ENCODE measurements at places on chromosomes 2 and 18. TPM values are rescaled to one million over a fixed set of nuclear protein-coding genes. Genes with fewer than 3 reads are reported as not detected.

DNA sequence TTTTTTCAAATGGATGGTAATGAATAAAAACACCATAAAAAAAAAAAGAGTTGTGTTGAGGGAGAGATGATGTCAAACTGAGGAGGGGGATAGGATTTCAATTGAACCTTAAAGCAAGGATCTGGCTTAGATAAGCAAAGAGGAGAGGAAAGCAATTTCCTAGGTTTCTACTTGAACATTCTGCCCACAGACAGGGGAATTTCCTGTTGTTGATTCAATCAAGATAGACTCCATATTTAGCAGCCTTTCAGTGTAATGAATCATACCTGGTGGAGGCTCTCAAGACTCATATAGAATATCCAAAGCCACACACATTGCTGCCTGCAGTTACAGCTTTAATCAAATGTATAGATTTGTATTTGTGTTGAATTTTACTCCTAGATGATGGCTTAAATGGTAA is 294.4 kb upstream of the PIK3C3 start:
- DNase-seq: no peak

GRCh38 chr2:228703152-228703551 is 521.7 kb upstream of the SPHKAP start:
- no peak for DNase-seq

NEU2 gene
- total RNA-seq: not detected

DNA sequence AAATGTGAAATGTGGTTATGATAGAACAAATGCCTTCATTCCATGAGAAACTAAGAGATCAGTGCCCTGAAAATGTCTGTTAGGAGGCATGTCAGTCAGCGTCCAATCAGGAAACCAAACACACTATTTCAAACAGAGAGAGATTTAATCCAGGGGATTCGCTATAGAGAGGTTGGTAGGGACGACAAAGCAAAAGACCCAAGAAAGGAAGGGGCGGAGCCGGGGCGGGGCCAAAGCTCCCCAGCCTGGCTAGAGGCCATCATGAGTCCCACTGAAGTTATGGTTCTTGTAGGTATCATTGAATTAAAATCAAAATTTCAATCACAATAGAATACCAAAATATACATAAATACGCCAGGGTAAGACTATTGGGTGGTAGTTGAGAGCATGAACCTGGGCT is 32.9 kb upstream of the RNF149 start:
- DNase-seq: no peak

MYL12B gene
- total RNA-seq: 186 TPM

DNA sequence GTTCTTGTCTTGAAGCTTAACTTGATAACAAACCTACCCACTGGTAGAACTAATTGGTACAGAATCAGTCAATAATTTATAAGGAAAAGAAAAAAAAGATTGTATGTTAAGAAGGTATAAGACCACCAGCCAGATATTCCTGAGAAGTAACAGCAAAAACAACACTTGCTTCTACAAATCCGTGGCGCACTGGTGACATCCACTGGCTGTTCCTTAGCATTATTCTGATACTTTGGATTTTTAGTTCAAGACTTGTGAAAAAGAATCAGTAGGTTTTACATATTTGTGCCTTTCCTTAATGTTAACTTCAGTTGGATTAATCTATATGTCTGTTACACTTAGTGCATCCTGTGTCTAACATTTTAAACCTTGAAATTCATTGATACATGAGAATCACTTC is 141.8 kb downstream of the GRB14 start:
- DNase-seq: no peak

DNA sequence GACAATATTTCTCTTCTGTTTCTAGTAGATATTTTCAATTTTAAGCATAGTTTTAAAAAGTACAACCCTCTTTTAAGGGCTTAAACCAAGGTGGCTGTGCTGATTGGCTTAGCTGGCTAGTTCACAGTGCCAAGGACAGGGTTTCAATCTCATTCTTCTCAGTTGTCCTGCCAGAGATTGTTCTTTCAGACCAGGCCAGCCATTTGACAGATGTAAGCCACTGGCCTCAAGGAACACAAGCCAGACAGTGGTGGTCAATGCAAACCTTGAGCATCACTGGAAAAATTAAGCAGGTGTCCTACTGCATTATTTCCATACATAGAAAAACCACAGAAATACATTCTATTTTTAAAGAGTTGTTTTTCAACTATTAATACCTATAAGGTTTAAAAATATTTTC is 5.9 kb downstream of the RNF103 start:
- no peak for DNase-seq

GRCh38 chr18:61635901-61636528 is 256.8 kb downstream of the RNF152 start:
- peak; percentile 10 for DNase-seq

DNA sequence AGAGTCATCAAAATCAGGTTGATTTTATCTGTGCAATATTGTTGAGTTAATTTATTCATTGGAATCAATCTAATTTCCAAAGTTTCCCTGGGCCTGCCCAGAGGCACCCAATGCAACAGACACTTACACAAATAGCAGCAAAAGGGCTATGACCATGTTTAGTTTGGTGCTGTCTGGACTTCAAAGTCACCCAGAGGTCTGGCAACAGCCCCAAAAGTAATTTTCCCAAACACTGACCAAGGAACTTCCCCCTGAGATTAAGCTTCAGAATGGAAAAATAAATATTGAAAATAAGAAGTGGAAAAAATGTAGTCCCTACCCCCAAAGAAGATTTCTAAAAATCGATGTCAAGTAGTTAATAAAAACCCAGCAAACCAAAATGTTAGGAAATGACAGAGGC is 70.9 kb upstream of the RNF152 start:
- no peak for DNase-seq

GRCh38 chr2:165472922-165473321 is 3.4 kb downstream of the CSRNP3 start:
- no peak for DNase-seq

- DNase-seq: no peak
Measured at GRCh38 chr2:226702376-226702775, 97.2 kb downstream of the IRS1 start.

ARHGAP28 gene
- total RNA-seq: 15.9 TPM

C1QL2 gene
- total RNA-seq: 0.41 TPM

IGFBP2 gene
- 253 TPM for total RNA-seq

ZNF521 gene
- total RNA-seq: 17.1 TPM

CXCR4 gene
- 68.5 TPM for total RNA-seq

DNA sequence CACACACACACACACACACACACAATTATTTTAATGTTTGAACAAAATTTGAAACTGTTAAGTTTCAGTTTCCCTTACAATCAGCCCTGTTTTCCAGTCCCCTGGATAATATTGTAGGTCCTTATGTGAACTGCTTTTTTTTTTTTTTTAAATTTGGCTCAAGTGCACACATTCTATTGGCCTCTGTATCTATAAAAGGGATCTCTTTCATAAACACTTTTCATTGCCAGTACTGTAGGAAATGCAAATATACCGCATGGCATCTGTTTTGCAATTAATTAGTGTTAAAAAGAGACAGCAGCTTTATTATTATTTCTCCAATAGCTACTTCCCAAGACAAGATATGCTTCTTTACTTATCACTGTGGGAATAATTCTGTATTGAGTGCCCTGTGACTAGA is 738.7 kb downstream of the EPHA4 start:
- no peak for DNase-seq

GRCh38 chr18:12939162-12939561 is 8.6 kb upstream of the SEH1L start:
- no peak for DNase-seq

SAG gene
- 0.82 TPM for total RNA-seq

DNA sequence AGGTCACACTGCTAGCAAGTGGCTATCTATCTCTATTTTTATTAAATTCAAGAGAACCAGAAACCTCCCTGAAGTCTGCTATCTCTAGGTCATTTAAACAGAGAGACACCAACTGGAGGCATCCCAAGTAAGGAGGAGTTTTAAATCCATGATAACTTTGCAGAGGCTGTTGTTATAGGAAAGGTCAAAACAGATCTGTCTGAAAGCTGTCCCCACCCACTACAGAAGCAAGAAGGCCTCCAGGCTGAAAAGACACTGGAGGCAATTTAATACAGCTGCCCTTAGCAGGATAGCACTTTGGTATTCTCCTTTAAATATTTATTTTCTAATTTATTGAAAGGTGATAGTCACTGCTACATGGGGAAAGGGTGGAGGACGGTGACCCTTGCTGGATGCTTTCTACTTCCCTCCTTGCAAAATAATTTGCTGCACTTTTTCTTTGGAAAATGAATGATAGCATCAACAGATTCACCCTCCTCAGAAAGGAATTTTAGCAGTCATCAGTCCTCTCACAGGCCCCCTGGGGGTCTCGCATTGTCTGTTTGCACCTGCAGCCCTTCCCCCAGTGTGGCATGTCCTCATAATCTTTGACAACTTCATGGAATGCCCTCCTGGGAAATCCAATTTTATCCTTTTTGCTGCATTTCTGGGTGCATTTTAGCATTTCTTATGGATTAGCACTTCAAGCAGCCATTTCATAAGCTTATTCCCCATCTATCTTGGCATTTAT is 429.5 kb upstream of the TNP1 start:
- DNase-seq: no peak

CCDC68 gene
- 1.2 TPM for total RNA-seq

LYPD6 gene
- total RNA-seq: 9.4 TPM

ASXL3 gene
- 87.2 TPM for total RNA-seq

DNA sequence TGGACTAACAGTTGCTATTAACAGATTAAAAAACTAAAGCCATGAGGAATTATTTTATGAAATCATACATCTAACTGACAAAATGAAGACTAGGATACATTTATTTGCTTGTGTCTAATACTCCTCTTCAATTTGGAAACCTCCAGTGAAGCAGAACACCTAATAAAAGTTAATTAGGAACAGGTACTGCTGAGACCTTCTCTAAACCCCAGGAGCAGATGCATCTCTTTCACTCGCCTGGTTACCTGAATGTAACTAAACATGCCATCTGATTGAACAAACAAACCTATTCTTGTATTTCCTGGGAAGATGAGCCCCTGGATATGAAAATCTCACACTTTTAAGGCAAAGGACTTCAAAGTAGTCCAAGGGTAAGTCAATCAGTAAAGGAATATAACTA is 898.2 kb downstream of the NRXN1 start:
- no peak for DNase-seq

DNA sequence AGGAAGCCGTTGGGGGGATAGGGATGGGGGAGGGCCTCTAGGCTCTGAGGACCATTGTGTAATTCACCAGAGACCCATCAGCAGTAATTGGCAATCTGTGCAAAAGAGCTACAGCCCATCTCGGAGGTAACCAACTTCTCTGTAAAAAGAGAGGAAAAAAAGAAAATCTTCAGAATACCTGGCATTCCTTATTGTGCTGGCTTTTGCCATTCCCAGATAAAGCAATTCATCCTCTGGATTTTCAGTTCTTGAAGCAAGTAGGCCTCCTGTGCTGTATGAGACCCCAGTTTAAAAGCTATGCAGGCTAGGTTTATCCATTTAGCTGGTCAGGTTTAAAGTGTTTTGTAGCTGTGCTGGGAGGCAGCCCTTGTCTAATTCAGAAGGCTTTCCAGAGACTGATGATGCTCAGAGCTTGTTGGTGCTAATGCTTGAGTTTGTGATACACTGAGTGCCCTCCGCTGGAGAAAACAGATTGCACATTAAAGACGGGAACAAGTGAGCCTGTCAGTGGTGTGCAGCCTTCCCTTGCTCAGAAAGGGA is at the start of gene LRRTM4:
LRRTM4 (minus strand) TSS at position 446 of the 540 bp plus-strand sequence.
- peak; percentile 4 for DNase-seq

- no peak for DNase-seq
Measured at GRCh38 chr2:102599486-102599885, 19.9 kb upstream of the SLC9A2 start.

- DNase-seq: no peak
Measured at GRCh38 chr2:215379948-215380347, 55.9 kb downstream of the FN1 start.

GRCh38 chr2:41695198-41696113 is 352.4 kb upstream of the PKDCC start:
- no peak for DNase-seq

RUFY4 gene
- not detected for total RNA-seq

DNA sequence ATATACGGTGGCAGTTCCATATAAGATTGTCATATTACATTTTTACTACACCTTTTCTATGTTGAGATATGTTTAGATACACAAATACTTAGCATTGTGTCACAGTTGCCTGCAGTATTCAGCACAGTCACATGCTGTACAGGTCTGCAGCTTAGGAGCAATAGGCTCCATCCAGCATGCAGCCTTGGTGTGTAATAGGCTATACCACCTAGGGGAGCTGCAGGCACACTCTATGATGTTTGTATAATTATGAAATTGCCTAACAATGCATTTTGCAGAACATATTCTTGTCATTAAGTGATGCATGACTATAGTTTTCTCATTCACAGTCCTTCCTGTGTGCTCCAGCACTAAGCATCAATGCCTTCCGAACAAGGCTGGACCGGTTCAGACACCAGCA is 133.4 kb downstream of the NDUFA10 start:
- no peak for DNase-seq

- DNase-seq: no peak
Measured at GRCh38 chr2:20108655-20109396, 57.4 kb upstream of the LAPTM4A start.

DNA sequence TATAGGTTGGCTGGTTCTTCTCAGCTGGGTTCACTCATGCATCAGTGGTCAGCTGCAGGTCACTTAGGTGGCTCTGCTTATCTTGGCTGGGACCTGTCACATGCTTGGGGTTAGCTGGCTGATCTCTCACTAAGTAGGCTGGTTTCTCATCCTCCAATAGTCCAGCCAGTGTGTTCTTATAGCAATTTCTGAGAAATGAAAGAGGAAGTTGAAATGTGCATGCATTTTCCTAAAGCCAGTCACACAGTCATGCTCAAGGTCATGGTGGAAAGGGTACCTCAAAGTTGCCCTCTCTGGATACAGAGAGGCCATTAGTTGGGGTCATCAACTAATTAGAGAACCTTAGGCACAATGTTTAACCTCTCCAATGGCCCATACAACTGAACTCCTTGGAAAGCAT is 64.4 kb downstream of the KLHL29 start:
- no peak for DNase-seq

GRCh38 chr2:216829533-216829932 is 30.3 kb downstream of the TNP1 start:
- DNase-seq: no peak

- no peak for DNase-seq
Measured at GRCh38 chr2:55156984-55157383, 75.1 kb downstream of the CLHC1 start.

MARCHF4 gene
- 8.2 TPM for total RNA-seq

DNA sequence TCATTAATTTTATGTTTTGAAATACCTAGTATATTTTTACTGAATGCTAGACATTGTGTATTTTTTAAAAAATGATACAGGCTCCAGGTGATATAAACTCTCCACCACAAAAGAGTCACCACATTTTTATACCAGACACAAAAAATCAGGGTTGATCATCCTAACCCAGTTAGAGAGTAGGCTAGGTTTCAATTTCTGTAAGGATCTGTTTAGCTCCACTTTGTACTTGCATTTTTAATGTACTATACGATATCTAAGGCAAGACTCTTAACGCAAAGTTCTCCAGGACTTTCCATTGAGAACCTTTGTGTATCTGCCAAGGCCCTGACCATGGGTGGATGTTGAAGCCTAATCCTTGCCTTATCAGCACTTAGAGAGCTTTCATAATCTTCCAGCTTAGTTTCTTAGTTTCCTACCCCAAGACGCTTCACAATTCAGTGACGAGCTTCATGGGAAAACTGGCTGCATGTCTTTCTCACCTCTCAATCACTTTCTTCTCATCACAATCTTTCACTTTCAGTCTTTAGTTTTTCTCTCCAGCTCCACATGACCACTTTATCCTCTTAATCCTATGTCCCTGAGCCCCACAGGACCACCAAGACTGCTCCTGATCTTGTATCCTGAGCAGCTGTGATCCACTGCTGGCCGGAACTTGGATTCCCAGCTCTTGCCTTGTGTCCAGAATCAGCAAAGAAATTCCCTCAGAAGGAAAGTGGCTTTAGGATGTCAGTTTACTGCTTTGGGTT is 635.8 kb downstream of the RNF144A start:
- no peak for DNase-seq

- DNase-seq: no peak
Measured at GRCh38 chr2:100011272-100011731, 131.1 kb downstream of the AFF3 start.
